ENCODE measurements at places on chromosomes 3 and 15.

DNA sequence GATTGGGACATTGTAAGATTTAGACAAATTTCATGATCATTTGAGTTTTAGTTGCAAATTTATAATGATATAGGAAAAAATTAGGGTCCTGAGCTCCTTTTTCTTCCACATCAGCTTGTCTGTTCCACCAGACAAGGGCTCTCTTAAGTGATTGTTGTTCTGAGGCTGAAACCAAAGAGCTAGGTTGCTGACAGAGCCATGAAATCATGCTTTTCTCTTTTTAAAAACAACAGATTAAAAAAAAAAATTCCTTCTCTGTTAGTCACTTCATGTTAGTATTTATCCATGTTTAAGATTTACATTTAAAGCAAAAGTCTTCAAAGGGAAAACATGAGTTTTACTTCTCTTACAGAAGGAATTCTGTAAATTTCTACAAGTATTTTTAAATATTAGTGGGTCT lies 56.8 kb downstream of the ATP2C1 start:
- no peak for DNase-seq

DNA sequence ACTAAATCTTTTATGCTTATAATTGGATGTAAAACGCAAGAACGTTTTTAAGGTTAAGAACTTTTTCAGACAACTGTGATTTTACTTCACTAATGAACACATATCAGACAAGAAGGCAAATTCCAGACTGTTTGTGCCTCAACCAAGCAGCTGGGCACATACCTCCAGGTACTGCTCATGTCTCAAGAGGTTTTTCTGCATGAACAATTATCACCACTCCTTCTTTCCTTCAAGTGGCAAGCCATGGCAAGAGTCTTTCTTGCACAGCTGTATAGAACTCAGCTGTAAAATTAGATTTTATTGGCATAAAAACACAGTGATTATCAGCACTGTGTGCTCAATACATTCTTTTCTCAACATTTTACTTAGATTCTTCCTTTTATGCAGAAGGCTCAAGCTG lies 64.3 kb downstream of the FNDC3B start:
- DNase-seq = no peak

GRCh38 chr15:64583983-64584382 lies 123.6 kb downstream of the ZNF609 start:
- DNase-seq = no peak

GRCh38 chr15:66875588-66876420 lies 173.8 kb downstream of the SMAD6 start:
- DNase-seq = no peak

DNA sequence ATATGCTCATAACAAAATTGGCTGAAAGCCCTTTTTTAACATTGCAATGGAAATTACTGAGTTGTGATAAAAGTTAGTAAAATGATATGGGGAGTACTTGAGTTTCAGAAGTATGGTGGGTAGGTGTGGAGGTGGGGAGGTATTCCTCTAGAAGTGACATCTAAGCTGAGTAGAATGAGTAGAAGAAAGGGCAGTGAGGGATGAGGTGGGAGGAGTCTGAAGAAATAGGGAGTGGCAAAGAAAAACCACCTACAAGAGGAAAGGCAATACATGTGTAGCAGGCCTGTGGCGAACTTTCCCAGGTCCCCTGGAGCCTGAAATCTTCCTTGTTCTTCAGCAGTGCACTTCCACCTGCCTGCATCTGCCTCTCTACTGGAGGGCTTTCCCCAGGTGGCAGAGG lies 52.8 kb upstream of the DIPK2A start:
- DNase-seq = no peak

GRCh38 chr3:133368371-133369067 lies 31.3 kb upstream of the BFSP2 start:
- DNase-seq = no peak

- DNase-seq = no peak
Measured at GRCh38 chr3:179081885-179082284, 10.3 kb upstream of the ZMAT3 start.

GRCh38 chr3:37492468-37492867 lies 318.1 kb upstream of the LRRFIP2 start:
- no peak for DNase-seq
